ENCODE measurements at places on chromosomes 7 and 10. TPM values are rescaled to one million over a fixed set of nuclear protein-coding genes. Genes with fewer than 3 reads are reported as not detected.

The FAM24A gene
- not detected for total RNA-seq

The BEND7 gene
- 13.3 TPM for total RNA-seq

The MBLAC1 gene
- total RNA-seq, result 2.5 TPM

The OR13A1 gene
- total RNA-seq, result not detected

The VSIR gene
- total RNA-seq, result 11.7 TPM

The GSTO2 gene
- total RNA-seq, result 15.1 TPM

The PON1 gene
- total RNA-seq, result not detected

The FAM24B gene
- total RNA-seq, result 2.5 TPM

The TTYH3 gene
- total RNA-seq, result 34.7 TPM

The TWIST1 gene
- not detected for total RNA-seq

The OR2A12 gene
- not detected for total RNA-seq

The METTL27 gene
- 71.8 TPM for total RNA-seq

The TMEM26 gene
- total RNA-seq, result not detected

The IL2RA gene
- not detected for total RNA-seq

The LUC7L2 gene
- total RNA-seq, result 37.5 TPM

The ASAH2 gene
- total RNA-seq, result 0.47 TPM

The SRI gene
- 227 TPM for total RNA-seq

The PTPRE gene
- total RNA-seq, result 16.7 TPM

The IFIT1B gene
- not detected for total RNA-seq

The AOAH gene
- total RNA-seq, result 4.8 TPM

The ANXA8L1 gene
- not detected for total RNA-seq

The STEAP1 gene
- total RNA-seq, result not detected

The C10orf53 gene
- not detected for total RNA-seq

The RBP4 gene
- not detected for total RNA-seq

The NSUN5 gene
- 64.4 TPM for total RNA-seq

The MACROH2A2 gene
- total RNA-seq, result 29.4 TPM

The ITGA8 gene
- total RNA-seq, result not detected
